CD4-positive, alpha-beta T cell treated with Interleukin-6 at 100 ng/mL for 8 hours (primary cell): ENCODE measurements at places on chromosomes 11 and 22.

DNA sequence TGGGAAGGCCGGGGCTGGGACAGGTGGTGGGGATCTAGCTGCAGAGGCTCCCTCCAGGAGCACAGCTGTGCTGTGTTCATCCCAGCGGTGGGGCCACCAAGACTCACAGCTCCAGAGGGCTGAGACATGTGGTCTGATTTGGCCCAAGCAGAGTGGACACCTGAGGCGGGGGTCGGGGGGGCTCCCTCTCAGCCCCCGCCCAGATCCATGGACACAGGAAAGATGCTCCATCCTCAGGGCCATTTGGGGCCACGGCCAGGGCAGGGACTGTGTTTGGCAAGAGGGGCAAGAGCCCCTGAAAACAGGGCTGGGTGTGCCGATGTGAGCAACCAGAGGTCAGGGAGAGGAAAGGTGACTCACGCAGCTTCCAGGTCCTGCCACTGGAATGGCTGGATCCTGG, 219.4 kb downstream of the BRD1 start:
- no peak for DNase-seq

DNA sequence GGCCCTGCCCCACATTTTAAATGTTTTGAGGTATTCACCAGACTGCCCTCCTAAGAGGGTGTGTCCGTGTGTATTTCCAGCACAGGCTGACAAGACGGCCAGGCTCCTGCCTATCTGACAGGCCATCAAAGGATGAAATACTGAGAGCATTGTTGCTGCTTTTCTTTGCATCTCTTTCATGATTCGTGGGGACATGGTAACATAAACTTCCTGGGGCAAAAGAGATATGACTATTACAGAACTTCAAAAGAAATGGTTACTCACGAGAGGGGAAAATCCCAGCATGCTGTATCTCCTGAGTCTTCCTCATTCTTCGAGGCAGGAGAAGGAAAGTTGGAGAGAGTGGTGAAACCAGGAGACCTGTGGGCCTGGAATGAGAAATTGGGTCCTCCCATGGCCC, 10.3 kb upstream of the BIK start:
- no peak for DNase-seq

GRCh38 chr22:21857481-21857914, 9.9 kb downstream of the MAPK1 start:
- DNase-seq: no peak

DNA sequence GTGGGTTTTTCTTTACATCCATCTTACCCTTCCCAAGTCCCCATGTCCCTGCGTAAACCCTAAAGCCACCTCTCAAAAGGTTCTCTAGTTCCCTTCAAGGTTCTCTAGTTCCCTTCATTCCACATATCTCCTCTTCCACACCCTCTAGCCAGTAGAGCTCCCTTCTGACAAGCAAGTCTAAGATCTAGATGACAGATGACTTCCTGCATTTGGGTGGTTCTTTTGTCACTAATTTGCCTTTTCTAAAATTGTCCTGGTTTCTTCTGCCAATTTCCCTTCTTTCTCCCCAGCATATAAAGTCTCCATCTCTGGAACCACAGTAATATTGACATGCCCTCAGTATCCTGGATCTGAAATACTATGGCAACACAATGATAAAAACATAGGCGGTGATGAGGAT, 7.8 kb downstream of the CD3E start:
- no peak for DNase-seq

- peak; percentile 9 for DNase-seq
Observed at GRCh38 chr11:73072935-73073481, 69.1 kb downstream of the FCHSD2 start.

DNA sequence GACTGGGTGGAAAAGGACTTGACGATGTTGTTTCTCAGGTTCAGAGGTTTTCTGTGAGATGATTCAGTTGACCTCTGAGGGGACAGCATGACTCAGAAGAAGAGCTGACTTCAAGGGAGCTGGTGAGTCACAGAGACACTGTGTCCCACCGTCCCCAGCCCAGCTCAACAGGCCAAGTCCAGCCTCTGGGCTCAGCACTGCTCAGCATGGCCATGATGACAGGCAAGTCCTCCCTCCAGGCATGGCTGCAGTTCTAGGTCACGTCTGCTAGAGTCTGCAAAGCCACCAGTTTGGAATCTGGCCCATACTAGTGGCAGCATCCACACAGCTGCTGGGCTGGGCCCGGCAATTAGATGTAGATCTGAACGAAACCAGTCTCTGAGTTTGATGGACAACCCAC, 12.9 kb downstream of the TRIM29 start:
- no peak for DNase-seq

DNA sequence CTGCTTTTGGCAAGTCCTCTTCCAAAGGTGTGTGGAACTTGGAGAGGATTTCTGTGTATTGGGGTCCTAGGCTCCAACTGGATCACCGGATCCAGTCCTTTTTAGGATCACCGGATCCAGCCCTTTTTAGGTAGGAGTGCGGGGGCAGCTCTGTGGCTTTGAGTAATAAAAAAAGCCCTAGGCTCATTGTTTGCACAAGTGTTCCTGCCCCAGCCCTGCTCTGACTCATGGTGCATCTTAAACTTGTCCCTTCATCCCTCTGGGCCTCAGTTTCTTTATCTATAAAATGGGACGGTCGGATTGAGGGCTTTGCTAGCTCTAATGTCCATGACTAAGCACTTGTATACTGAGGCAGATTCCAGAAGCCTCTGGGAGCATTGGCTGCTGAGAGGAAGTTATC, 22.7 kb upstream of the CD44 start:
- no peak for DNase-seq

DNA sequence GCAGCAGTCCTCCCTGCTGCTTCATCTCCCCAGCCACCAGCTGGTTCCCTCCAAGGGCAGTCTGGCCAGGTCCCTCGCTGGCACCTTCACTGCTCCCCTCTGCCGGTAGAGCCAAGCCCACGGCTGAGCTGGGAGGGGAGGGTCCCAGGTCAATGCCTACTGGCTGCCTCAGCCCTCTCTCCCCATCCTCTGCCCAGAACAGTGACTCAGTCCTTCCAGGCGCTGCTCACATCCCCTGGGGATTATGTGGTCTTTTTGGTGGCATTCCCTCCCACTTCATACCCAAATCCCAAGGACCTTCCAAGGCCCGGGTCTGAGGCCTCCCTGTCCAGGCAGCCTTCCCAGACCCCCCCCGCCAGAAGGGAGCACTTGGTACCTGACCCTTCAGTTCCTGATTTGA, 44.9 kb downstream of the WNT7B start:
- DNase-seq: no peak

DNA sequence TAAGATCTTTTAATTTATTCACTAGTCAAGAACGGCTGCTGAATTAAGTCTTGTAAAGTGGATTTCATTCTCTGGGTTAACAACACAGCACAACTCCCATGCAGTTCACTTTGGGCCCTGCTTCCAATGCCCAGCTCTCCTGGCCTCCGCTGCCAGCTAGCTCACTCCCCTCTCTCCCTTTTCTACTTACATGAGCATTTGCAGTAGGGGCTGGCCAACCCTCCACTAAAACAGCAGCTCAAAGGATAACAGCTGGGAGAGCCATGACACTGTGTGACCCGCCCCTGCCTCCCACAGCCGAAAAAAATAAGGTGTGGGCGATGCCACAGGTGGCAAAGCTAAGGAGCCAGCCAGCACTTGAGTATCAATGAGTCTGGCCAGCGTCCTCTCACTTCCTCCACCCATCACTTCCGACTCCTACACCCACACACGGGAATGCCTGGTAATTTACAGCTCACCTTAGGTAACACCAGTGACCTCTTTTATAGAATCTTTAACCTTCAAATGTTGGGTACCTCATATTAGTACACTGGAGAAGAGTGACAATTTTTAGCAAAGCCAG, 56.8 kb downstream of the DGCR2 start:
- no peak for DNase-seq
